Kidney capillary endothelial cell (primary cell): ENCODE measurements at places on chromosomes 3 and 15.

- no peak for DNase-seq
Observed at GRCh38 chr15:59436774-59437141, 1.2 kb upstream of the FAM81A start.

DNA sequence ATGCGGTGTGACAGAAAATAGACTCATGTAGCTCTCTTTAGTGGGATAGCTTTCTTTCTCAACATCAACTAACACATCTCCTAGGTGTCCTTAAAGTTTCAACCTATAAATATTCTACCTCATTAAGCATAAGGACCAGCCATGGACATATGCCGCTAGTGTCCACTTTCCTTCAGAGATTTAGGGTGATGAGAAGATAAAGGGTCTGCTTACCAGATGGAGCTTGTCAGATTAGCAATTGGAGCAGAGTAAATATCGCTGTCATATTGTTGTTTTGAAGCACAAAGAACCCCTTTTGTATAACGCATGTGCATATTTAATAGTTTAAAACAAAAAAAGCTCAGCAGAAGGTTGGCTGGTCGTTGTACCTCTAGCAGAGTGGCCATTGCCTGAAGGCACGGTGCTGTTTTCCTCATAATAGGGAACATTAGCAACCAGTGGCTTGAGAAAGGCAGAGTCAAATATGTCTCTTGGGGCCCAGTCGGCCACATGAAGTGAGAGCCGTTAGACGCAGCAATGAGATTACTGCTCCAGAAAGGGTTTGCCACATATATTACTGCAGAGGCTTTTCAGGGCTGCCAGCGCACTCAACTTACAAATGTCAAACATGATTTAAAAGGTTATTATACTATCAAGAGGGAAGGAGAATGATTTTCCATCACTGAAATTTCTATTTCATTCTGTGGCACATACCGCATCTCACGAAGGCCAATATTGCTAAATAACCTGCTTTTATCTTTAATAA lies 264.2 kb downstream of the ROBO2 start:
- no peak for DNase-seq

GRCh38 chr3:123568034-123568433 lies 16.8 kb downstream of the HACD2 start:
- no peak for DNase-seq

DNA sequence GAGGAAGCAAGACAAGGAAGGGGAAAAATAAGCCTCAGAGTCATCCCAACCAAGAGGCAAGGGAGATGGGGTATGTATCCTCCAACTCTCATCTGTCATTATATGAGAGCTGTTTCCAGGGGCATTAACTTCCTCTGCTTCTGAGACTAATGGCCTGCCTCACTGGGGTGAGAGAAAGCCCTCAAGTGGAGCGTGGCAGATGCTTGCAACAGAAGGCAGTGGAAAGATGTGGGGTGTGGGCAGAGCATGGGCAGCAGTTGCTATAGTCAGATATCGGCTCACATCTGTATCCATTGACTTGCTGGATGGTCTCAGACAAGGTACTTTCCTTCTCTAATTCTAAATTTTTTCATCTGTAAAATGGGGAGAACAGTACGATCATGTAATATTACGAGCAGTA lies 81.7 kb upstream of the PLCL2 start:
- DNase-seq: no peak

DNA sequence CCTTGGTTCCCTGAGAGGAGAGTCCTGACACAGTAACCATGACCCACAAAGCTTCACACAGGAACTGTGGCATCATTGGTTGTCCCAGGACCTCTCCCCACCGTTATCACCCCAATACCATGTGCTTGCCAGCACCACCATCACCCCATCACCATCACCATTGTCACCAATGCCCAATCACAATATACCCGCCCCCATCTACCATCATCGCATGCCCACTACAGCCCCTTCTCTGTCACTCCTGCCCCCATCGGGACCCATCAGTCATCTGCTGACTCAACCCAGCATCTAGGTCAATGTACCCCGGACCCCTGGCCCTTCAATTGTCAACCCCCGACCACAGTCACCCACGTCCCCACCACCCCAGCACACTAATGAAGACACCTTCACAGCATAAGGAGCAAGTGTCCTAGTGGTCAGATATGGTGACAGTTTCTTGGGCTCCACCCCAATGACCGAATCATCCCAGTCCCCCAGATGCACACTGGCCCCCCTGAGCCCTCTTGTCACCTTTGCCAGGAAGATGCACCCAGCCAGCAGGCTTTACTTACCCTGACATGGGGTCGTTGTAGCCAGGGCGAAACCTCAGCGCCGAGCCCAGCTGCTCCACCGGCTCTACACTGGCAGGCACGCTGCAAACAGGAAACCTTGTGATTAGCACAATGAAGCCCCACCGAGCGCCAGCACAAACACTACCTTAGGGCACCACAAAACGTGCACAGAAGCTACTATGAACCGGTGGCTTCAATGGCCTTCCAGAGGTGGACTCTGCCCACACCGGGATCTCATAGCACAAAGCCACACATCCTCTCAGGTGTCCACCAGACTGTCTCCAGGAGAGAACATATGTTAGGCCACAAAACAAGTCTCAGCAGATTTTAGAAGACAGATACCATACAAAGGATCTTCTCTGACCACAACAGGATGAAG lies 25.1 kb downstream of the SHISA5 start:
- no peak for DNase-seq
